NCI-H1436 treated with DMSO at 0.1 percent for 48 hours (cell line): ENCODE measurements at places on chromosomes 7 and 10.

- no peak for DNase-seq
These were observed 588.5 kb downstream of the TNS3 start for GRCh38 chr7:46993396-46993795.

- DNase-seq, result no peak
These were observed 19.6 kb upstream of the UCMA start for GRCh38 chr10:13253726-13254125.

- no peak for DNase-seq
These were observed 289.6 kb downstream of the SFMBT2 start for GRCh38 chr10:7121154-7121797.

- DNase-seq, result no peak
These were observed 825.3 kb upstream of the MBL2 start for GRCh38 chr10:53597835-53598251.

DNA sequence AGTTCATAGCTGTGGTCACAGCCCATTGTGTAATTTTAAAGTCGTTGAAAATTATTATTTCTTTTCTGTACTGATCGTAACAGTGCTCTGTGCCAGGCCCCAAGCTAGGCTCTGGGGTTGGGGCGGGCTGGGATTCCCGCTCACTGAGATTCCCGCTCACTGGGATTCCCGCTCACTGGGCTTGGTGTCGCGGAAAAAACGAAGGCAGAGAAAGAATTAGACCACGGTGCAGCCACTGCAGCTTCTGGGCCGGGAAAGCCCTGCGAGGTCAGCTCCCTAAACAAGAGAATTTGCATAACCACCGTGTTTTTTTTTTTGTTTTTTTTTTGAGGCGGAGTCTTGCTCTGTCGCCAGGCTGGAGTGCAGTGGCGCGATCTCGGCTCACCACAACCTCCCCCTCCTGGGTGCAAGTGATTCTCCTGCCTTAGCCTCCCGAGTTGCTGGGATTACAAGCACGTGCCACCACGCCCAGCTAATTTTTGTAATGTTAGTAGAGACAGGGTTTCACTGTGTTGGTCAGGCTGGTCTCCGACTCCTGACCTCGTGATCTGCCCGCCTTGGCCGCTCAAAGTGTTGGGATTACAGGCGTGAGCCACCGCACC lies 31.2 kb downstream of the FOXK1 start:
- DNase-seq, result no peak
